SW 1271 (cell line): ENCODE measurements at places on chromosomes 6 and 20.

DNA sequence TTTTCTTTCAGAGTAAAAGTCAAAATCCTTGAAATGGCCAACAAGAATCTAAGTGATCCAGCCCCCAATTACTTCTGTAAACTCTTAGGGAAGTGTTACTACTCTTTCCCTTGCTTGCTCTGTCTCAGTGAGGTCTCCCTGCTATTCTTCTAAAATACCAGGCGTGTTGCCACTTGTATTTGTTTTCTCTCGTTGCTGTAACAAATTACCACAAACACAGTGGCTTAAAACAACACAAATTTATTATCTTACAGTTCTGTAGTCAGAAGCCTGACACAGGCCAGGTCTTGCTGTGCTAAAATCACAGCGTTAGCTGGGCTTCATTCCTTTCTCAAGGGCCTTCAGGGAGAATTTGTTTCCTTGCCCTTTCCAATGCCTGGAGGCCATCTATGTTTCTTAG is 59.9 kb downstream of the HECA start:
- no peak for DNase-seq

DNA sequence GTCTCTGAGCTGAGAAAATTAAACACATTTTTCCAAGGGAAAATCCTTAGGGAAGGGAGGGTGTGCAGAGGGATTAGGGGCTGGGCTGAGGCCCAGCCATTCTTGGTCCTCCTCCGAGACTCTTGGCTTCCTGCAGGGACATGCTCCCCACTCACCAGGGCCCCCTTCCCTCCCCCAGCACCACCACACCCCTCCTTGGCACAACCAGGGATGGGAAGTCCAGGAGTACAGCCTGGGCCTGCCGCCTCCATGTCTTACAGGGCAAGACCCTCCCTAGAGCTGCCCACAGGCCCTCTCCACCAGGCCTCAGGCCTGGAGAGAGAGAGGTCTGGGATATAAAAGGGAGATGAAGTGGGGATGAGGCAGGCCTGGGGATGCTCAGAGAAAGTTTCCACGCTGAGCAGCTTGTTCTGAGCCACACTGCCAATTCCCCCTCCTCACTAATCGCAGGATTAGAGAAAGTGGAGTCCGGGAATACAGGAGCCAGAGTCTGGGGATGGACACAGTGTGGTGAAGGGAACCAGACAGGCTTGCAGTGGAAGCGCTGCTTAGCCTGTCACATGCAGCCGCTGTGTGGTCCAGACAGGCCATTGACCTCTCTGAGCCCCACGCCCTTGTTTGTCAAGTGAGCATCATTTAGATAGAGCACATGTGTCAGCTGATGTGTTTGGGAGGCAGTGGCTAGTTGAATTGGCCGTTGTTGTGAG is 105.5 kb downstream of the MRPL14 start:
- DNase-seq: no peak

DNA sequence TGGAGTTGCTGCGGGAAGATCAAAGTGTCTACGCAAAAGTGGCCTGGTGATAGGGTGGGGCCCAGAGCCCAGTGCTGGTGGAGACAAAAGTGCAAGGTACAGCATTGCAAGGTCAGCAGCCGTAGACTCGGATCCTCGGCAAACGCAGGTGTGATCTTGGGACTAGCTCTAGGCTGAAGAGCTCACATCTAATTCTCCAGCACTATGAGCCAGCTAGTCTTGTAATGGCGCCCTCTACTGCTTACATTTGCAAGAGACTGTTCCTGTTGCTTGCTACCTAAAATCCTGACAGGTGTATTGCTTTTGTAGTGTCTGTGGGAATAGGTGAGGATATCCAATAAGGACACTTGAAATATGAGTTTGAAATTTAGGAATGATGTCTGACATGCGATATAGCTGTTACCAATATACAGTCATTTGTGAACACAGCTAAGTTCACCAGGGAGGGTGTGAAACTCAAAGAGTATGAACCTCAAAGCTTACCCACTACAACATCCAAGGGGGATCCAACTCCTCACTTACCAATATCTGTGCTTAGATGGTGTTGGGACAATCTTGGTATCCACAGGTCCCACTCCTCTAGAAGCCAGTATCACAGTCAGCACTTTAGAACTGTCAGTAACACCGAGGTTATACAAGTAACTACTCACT is 58.4 kb downstream of the PDE7B start:
- DNase-seq: peak; percentile 30

DNA sequence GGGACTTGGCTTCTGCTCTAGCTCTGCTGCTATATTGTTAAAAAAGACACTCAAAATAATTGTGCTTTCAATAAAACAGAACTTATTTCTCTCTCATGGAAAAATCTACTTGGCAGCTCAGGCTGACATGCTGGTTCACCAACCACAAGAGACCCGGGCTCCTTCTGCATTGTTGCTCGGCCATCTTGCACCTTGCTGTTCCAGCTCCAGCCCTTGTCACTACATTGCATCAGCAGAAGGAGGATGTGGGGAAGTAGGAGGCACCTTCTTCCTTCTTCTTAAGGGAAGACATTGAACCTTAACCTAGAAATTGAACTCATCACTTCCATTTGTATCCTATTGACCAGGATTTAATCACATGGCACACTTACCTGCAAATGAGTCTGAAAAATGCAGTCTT is 6.6 kb upstream of the C20orf202 start:
- no peak for DNase-seq

GRCh38 chr20:63177785-63178445 is 38.0 kb downstream of the YTHDF1 start:
- no peak for DNase-seq

DNA sequence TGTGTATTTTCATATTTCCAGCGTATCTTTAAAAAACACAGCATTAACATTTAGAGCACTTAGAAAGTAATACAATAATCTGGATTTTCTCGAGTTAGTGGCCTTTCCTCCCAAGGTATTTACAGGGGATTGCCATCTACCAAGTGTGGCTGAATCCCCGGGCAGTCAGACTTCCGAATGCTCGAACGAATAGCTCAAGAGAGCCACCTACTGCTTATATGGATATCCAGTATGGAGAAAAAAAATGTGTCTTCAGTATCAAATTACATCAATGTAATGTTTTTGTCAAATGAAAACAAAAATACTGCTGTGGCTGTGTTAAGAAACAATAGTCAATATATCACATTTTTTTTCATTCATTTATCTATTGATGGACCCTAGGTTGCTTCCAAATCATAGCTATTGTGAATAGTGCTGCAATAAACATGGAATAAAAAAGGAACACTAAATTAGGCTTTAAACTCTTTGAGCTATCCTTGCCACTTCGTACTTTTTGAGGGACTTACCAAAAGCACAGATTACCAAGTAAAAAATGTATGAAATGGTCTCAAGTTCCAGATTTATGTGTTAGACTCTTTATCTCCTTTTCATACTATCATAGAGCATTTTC is 654.5 kb upstream of the PTCHD4 start:
- DNase-seq: peak; percentile 39

DNA sequence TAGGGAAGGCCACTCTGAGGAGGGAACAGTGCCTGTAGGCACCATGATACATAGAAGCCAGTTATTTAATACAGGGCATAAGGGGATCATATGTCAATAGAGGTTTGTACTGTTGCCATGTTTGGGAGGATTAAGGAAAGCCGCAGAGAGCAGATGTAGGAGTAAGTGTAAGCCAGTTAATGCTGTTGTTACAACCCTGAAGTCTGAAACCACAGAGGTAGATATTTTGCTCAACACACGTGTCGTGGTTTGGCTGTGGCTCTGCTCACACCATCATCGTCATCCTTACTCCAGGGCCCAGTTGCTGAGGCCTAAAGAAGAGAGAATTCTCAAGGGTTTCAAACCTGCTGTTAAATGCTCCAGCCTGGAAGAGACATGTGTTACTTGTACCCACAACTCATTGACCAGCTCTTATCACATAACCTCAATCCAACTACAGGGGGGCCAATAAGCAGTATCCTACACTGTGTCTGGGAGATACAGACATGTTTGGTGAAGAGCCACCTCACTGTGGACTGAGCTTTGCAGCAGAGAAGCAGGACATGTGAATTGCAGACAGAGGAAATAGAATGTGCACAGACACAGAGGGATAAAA is 31.0 kb upstream of the PSMF1 start:
- DNase-seq: no peak

- no peak for DNase-seq
These were observed 43.3 kb upstream of the CLIC5 start for GRCh38 chr6:46058951-46059350.

- no peak for DNase-seq
These were observed 113.4 kb downstream of the EYA2 start for GRCh38 chr20:47007826-47008655.

GRCh38 chr20:20860078-20860806 is 147.8 kb upstream of the RALGAPA2 start:
- peak; percentile 87 for DNase-seq

- DNase-seq: no peak
These were observed 25.6 kb downstream of the MMP24 start for GRCh38 chr20:35252037-35252461.

DNA sequence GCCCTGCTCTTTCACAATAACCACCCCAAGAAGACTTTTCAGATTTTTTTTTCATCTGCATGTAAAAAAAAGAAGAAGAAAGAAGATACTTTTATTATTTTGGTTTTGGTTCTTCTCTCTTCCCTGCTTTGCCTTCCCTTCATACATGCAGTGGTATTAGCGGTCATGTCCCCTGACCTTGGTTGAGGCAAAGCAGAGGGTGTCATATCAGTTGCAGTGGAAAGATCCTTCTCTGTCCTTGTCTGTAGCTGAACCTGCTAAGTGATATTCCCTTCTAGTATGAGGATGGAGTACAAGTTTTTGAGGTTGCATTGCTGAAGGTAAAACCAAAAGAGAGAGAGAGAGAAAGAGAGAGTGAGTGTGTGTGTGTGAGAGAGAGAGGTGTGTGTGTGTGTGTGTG is 345.7 kb downstream of the UTRN start:
- no peak for DNase-seq

GRCh38 chr6:51283723-51284355 is 465.2 kb downstream of the TFAP2B start:
- DNase-seq: no peak

DNA sequence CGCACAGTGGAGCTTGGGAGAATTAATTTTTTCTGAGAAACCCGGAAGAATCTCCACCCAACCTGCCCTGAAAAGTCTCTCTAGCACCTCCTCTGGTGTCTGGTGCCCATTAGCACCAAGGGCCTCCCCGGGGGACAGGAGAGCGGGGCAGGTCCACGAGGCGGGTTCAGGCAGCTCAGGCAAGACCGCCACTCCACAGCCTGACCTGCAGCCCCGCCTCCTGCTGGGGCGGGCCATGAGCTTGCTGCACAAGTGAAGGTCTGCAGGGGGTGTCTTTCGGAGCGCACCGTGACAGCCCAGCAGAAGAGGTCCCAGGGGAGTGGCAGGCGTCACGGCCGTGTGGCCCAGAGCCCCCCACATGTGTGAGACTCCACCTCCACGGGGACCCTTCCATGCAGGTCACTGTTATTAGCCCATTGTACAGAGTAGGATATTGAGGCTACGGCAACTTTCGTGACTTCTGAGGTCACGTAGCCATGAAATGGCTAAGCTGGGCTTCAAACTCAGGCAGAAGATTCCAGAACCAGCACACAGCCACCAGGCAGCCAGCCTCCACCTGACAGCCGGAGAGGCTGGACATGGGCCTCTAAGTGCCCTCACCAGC is 63.9 kb upstream of the SLCO4A1 start:
- DNase-seq: no peak

GRCh38 chr20:53344891-53345290 is 248.7 kb downstream of the ZNF217 start:
- no peak for DNase-seq

DNA sequence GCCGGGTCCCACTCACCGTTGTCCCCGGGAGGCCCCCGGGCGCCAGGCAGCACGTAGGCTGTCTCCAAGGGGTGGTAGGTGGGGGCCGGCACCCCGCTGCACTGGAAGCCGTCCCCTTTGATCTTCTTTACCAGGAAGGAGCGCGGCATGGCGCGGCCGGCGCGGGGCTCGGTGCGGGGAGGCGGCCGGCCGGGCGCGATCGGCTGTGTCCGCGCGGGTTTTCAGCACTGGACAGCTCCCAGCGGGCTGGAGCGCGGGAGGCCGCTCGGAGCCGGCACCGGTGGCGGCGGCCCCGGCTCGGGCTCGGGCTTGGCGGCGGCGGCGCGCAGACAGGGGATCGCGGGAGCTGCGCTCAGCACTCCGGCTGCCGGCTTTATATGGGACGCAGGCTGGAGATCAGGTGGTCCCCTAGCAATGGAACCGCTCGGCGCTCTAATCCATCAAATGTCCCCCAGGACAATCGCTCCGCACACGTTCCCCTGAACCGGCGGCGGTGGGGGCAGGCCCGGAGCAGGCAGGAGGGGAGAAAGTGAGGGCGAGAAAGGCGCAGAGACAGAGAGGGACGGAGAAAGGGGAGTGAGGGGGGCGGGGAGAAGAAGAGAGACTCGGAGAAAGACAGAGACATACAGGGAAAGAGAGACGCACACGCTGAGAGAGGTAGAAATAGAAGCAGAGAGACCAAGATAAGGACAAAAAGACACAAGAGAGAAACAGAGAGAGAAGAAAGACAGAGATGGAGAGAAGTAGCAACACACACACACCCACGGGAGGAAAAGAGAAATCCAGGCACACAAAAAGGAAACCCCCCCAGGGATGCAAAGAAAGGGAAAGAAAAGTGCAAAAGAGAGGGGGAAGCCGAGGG is at the start of gene SCRT2:
Gene SCRT2, minus strand, starts transcription at position 350 of the 862 bp plus-strand sequence. Its CDS starts 201 bp downstream, at position 149.
- no peak for DNase-seq

DNA sequence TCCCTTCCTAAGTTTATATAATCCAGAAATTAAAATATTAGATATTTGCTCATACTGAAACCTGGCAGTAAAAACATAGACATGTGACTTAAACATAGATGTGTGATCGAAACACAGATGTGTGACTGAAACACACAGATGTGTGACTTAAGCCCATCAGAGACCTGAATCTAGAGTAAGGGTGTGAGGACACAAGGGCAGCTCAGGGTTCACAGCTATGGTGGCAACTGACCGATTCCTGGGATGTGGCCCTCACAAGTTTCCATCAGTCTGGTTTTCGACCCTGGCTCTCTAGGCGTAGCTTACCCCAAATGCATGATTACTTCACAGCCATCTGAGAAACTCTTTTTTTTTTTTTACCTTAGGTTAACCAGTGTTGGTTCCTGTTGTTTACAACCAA is 137.0 kb downstream of the NRN1 start:
- DNase-seq: no peak

GRCh38 chr20:23133560-23133998 is 47.5 kb upstream of the CD93 start:
- DNase-seq: no peak

DNA sequence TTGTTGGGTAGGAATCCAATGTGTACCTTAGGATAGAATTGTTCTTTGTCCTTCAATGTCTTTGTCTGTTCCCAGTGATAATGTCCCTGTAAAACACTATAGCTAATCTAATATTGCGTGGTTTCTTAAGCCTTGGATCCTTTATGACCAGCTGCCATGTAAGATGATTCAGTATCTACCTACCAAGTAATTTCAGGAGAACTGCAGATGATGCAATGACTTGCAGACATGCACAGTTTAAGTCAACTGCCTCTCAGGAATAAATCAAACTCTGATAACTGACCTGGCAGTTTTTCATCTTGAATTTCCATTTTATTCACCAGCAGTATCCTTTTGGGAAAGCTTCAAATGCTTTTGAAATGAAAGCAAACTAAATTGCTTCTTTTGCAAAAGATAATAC is 157.8 kb downstream of the TPBG start:
- no peak for DNase-seq

GRCh38 chr20:57006411-57007170 is 259.9 kb downstream of the BMP7 start:
- DNase-seq: no peak

- DNase-seq: no peak
These were observed 14.8 kb downstream of the TRIM31 start for GRCh38 chr6:30097902-30098768.
